PC-9 (cell line): ENCODE measurements at places on chromosomes 3 and 15. TPM values are rescaled to one million over a fixed set of nuclear protein-coding genes. Genes with fewer than 3 reads are reported as not detected.

DNA sequence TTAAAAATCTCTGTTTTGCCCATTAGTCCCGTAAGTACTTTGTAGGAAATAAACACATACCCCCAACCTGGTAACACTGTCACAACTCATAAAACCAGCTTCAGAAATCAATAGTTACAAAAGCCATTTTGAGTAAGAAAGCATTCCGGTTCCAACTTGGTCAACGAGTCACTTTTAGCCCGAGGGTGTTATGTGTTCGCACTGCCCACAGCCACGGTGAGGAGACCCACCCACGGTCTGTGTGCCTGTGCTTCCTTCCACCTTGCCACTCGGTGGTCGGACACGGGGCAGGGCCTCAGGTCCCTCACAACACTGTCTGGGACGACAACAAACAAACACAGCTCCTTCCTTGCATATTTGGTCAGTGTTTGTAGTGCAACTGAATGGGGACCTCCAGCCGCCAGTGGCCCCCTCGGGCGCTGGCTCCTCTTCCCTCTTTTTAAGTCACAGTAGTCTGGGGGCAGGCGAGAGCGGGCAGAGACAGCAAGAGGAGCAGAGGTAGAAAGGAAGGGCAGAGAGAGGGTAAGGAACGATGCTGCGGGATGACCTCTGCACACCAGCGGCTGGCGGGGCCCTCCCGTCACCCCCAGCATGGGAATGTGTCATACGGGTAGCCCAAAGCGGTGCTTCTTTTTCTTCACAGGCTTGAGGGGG is 5.2 kb upstream of the MUSTN1 start:
- DNase-seq, result no peak

- DNase-seq, result no peak
Measured at GRCh38 chr15:91664224-91664836, 189.2 kb upstream of the SLCO3A1 start.

DNA sequence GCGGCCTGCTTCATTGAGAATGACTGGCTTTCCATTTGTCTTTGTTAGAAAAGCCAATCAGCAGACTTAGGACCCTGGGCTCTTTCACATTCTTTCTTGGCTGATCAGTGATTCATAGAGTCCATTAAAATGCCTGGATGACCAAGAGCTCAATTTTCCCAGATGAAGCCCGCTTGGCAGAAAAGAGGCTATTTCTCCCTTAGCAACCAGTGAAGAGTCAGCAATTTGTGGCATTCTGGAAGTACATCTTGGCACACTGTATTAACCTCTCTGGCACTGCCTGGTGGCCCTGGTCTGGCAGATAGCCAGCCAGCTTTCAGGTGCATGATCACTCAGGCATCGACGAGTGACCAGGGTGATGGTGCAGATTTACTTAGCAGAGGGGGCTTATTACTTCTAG is 145.7 kb upstream of the PLAAT1 start:
- DNase-seq, result no peak

- no peak for DNase-seq
Measured at GRCh38 chr3:127634653-127635052, 5.7 kb downstream of the PODXL2 start.

GRCh38 chr3:169147238-169148008 is 516.1 kb downstream of the MECOM start:
- peak; percentile 78 for DNase-seq

GRCh38 chr15:64634576-64635498 is 140.6 kb downstream of the RBPMS2 start:
- DNase-seq, result no peak

DNA sequence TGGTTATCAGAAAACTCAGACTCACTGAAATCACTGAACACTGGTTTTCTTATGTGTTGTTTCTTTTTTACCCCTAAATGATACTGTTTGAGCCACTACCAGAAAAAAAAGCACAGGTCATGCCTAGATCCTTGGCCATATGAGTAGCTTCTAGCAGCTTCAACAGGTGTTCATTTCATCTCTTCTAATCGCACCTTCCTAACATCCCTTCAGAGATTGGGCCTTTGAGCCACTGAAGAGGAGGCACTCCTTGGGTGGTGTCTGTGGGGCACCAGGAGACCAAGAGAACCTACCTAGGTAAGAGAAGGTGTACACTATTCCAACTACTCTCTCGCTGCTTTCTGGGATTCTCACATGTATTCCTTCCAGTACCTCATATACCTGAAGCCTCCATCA is 2.5 kb downstream of the HEG1 start:
- no peak for DNase-seq

GRCh38 chr15:70095408-70096214 is 2.1 kb downstream of the TLE3 start:
- peak; percentile 41 for DNase-seq

- no peak for DNase-seq
Measured at GRCh38 chr3:99751649-99752048, 66.0 kb upstream of the CMSS1 start.

DNA sequence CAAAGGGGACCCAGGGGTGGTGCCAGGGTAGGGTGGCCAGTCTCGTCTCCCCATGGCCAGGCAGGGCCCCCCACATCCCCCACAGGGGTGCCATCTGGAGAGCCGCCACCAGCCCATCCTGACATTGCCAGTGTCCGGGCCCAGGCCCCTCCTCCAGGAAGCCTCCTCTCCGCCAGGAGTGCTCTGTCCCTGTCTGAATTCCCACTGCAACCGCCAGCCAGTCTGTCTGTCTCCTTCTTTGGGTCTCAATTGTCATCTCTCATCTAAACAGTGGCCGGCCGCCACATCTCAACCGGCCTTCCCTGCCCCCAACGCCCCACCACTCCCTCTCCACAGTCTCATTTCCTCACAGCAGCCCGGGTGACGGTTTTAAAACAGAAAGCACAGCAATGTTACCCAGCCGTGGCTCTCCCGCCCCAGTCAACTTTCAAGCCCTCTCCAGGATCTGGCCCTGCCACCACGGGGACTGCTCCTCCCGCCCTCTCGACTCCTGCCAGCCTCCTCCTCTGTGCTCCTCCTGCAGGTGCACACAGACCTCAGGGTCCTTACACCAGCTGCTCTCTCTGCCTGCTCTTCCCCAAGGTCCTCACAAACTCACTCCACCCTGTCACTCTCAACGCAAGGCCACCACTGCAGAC is 57.0 kb downstream of the IQSEC1 start:
- DNase-seq, result no peak

DNA sequence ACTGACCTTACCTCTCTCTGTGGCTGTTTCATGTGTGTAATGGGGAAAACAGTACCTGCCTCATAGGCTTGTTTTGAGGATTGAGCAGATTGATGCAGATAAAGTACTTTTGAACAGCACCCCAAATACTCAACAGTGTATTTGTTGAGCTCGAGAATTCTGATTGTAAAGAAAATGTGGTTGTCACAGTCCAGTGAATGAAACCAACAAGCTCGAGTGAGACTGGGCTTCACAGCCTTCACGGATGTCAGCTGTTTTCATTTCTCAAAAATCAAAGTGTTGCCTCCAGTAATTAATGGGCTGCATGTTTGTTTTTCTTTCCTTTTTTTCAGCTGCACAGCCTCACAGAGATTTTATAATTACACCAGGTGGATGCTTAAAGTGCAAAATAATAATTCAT is 43.7 kb downstream of the PARP15 start:
- no peak for DNase-seq

- no peak for DNase-seq
Measured at GRCh38 chr3:191795196-191795595, 334.2 kb downstream of the PYDC2 start.

- DNase-seq, result no peak
Measured at GRCh38 chr3:184261854-184262763, 756 bp upstream of the CAMK2N2 start.

DNA sequence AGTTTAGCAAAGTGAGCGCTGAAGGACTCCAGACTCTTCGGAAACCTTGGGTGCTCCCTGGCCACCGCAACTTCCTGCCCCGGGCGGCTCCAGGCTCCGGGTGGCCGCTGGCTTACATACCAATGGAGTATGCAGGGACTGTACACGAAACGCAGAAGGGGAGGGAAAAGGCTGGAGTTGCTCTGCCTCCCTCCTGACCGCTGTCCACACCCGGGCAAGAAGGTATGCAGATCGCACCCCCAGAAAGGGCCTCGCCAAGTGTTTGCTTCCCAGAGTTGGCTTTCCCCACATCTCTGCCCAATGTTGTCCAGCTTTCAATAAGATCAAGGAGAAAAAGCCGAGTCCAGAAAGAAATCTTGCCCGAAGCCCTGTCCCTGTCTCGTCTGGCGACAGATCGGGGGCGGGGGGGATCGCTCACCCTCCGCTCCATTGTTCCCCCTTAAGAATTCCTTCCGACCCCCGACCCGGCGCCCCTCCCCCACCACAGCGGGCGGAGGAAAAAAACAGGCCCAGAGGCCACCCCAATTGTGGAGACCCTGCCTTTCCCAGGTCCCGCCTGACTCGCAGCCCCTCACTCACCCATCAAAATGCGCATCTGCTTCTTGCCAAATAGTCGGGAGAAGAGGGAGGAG is 533 bp downstream of the ARF4 start:
- peak; percentile 84 for DNase-seq

GRCh38 chr3:107662124-107662507 is 139.4 kb downstream of the BBX start:
- no peak for DNase-seq

DNA sequence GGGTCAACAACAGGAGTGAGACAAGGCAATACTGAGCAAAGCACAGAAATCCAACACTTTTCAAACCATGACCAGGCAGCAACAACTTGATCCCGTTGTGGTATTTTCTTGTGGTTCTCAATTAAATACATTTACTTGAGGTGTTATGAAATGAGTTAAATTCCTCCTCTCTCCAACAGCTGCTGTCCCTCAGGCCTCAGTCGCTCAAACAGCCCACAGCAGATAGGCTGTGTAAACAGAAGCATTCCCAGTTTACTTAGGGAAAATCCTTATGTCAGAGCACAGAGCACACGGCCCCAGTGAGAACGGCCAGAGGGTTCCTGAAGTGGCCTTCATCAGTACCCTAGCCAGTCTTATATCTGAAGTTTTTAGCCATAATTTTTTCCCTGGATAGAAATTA is 359.9 kb downstream of the AGBL1 start:
- no peak for DNase-seq

Gene WDR72
- total RNA-seq, result 1.8 and 1.9 TPM in 2 replicates

Gene ZNF662
- 7.5 and 9.2 TPM in 2 replicates for total RNA-seq

Gene SLC6A1
- not detected in 2 replicates for total RNA-seq

Gene SLCO2A1
- total RNA-seq, result 0.44 and 0.70 TPM in 2 replicates

Gene MUC4
- total RNA-seq, result 63.7 and 84.4 TPM in 2 replicates

Gene BNC1
- total RNA-seq, result 0.70 and 0.83 TPM in 2 replicates

Gene ZPLD1
- not detected in 2 replicates for total RNA-seq

Gene SPINK8
- not detected in 2 replicates for total RNA-seq

Gene SAMD7
- total RNA-seq, result not detected in 2 replicates
